Upper lobe of left lung (tissue), 6 donors: ENCODE measurements at places on chromosomes 1 and 21. TPM values are rescaled to one million over a fixed set of nuclear protein-coding genes. Genes with fewer than 3 reads are reported as not detected.

DNA sequence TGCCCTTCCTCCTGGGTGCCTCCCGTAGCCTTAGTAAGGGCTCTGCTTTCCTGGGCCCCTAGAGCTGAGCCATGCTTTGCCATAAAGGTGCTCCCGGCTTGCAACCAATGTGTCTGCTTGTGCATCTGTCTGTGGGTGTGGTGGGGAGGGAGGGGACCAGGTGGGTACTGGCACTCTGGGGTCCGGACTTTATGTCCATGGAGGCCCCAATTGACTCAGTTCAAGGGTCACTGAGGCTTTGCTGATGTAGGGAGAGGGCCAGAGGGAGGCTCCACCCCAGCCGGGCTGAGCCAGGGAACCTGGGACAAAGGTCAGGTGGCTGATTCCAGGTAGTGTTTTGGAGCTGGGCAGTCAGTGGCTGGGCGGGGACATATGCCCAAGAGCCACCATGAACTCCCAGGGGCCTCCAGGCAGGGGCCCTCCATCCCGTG lies 15.0 kb downstream of the TNFRSF25 start:
- no peak for DNase-seq

DNA sequence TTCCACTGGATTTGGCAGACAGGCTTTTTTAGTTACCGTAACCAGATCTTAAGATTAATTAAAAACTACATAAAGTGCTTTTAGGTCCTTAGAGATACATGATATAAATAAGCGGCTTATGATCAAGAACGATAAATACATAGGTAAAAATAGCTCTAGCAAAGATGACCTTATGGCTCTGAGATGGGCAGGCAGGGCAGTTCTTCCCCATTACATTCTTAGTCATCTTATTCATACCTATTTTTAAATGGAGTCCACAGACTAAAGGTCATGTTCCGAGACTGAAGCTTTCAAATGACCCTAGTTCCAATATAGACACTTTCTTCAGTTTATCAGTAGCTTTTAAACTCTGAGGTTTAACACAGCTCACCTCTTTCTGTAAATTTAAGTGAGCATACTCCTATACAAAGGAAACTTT lies 4.3 kb downstream of the MCL1 start:
- DNase-seq = no peak

DNA sequence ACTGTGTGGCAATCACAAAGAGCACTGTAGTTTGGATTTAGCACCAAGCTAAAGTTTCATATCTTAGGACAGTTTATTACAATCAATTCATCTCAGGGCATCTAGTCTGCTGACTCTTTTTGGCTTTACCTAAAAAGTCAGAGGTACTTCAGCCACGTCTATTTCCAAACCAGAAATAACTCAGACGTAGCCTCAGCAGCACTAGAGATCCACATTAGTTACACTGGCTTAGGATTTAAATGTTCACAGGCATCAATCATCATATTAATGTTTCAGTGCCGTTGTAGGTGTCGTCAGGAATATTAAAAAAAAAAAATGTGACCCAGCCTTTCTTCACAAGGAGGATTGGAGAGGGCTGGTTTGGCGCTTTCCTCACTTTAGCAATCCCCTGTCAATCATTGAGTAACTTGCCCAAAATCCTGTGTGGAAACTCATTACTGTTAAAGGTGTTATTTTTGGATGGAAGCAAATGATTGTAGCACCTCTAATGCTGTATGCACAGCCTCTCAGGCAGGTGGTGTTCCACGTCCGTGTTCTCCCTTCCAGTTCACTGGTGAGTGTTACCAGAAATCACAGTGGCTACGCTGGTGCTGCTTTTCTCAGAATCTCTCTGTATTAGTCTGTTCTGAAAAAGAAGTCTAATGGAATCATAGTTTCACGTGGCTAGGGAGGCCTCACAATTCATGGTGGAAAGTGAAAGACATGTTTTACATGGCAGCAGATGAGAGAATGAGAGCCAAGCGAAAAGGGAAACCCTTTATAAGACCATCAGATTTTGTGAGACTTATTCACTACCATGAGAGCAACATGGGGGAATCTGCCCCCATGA lies 45.4 kb downstream of the NEK7 start:
- no peak for DNase-seq

GRCh38 chr1:48006264-48006663 lies 9.1 kb upstream of the TRABD2B start:
- DNase-seq = no peak

DNA sequence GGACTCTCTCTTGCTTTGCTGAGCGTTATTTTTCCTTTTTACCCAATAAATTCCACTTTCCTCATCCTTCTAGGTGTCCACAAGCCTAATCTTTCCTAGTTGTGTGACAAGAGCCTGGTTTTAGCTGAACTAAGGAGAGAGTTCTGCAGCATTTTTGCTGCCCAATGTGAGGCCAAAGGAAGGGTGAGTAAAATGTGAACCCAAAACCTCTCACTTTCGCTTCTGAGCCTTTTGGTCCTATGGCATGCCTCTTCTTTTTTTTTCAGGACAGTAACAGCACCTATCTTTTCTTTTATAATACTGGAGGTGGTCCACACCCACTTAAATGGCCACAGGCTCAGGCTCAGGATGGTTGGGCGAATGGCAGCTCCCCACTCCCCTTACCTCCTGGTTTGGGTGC lies 111.1 kb downstream of the COP1 start:
- no peak for DNase-seq

DNA sequence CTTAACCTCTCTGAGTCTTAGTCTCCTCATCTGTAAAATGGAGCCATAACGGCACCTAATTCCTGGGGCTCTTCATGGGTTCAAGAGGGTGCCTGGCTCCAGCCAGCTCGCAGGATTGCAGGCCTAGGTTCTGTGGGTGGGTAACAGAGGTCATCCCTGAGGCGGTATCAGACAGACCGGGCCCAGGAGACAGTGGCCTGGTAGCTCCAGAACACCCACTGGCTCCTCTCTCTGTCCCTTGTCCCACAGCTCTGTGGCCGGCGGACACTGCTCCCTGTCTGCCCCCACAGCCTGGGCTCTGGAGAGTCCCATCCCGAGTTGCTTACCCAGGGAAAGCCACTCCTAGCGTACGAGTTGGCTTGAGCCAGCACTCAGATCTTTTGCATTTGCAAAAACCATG lies 150.3 kb downstream of the PEX14 start:
- DNase-seq = peak; percentile 20

DNA sequence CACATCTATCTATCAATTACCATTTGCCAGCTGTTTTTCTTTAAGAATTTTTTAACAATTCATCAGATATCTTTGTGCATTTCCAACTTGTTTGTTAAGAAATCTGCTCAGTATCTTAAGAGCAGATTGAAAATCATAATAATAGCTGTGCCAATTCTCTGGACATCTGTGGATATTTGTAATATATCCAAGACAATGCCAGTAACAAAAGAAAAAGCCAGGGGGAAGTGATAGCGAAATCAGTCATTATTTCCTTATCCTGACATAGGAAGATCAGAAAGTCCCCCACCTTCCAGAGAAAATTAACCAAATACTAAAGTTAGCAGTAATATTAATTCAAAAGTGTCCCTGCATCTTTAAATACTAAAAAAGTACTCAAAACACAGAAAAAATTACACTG lies 217.1 kb downstream of the RERE start:
- no peak for DNase-seq

- no peak for DNase-seq
Observed at GRCh38 chr1:95040032-95040525, 32.7 kb downstream of the ALG14 start.

DNA sequence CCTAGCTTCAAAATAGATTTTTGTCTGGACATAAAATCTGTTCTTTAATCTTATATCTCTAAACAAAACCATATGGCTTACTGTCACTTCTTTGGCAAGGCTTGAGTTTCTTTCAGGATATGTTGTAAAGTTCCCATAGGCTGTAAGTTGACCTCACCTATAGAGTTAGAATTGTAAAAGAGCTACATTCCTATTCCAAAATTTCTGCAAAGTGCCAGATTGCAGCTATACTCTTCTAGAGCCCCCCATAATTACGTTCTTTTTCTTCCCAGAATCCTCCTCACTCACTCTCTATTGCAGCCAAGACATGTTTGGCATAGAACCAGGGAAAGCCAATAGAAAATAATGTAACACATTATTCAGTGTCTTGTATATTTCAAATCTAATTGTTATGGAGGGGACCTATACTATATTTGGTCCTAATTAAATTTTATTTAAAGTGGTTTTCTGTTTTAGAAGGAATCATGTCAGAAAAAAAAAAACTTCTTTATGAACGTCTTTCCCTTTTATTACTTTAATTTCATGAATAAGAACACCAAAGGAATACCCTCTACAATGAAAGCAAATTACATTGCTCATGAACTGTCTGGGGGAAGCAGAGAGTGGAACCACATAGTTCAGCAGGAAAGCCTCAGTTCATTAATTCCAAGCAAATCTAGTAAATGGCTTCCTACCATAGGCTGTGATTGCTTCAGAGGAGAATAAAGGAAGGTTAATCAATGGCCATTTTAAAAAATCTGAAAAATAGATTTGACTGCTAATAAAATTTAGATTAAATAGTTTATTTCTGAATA lies 22.3 kb downstream of the CTTNBP2NL start:
- no peak for DNase-seq

- DNase-seq = no peak
Observed at GRCh38 chr1:167276969-167277368, 56.3 kb downstream of the POU2F1 start.

GRCh38 chr1:230787471-230787870 lies 40.3 kb downstream of the CAPN9 start:
- no peak for DNase-seq

DNA sequence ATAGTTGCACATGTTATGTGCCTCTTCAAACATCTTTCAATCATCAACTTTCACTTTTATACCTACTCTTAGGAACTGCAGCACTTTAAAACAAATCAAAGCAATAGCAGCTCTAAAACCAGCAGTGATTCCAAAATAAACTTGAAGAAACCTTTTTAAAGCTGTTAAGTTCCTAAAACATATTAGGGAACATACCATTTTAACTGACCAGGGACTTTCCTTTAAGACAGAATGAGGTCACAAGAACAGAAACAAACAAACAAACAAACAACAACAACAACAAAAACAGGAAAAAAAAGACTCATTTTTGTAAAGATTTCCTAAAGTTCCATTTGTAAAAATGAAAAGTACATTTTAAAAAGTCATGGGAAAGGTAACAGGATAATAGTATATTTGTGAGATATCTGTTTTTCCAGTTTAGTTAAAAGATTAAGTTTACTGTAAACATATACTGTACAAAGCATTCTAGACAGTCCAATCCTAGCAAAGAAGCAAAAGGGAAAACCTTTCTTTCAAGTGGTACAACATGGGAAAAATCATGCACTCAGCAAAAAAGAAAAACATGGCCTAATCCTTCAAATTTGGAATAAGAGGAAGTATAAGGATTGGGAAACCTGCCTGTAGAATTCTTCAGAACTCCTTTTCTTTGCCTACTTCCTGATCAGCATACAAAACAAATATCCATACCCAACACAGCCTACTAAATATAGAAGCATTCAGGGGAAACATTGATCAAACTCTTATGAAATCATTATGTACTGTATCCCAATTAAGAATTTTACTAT lies 45.5 kb downstream of the EPS15 start:
- no peak for DNase-seq

- DNase-seq = no peak
Observed at GRCh38 chr1:66300972-66301451, 232.9 kb upstream of the SGIP1 start.

DNA sequence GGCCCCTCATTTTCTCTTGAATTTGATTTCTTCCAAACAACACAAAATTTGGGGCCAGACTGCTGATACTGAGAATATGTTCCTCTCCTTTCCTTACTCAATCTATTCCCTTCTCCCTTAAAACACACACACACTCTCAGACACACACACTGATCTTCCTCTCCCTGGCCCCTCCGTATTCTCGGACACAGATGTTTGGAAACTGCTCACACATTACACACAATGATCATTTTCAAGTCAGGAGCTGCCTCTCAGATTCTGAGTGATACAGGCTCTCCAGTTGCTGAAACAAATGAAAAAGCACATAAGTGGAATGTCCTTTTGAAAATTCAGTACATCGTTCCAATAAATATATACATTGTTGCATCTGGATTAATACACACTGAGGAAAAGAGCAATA lies 161.3 kb downstream of the CLEC20A start:
- no peak for DNase-seq

GRCh38 chr1:182718311-182718710 lies 33.9 kb upstream of the RGS8 start:
- DNase-seq = no peak

DNA sequence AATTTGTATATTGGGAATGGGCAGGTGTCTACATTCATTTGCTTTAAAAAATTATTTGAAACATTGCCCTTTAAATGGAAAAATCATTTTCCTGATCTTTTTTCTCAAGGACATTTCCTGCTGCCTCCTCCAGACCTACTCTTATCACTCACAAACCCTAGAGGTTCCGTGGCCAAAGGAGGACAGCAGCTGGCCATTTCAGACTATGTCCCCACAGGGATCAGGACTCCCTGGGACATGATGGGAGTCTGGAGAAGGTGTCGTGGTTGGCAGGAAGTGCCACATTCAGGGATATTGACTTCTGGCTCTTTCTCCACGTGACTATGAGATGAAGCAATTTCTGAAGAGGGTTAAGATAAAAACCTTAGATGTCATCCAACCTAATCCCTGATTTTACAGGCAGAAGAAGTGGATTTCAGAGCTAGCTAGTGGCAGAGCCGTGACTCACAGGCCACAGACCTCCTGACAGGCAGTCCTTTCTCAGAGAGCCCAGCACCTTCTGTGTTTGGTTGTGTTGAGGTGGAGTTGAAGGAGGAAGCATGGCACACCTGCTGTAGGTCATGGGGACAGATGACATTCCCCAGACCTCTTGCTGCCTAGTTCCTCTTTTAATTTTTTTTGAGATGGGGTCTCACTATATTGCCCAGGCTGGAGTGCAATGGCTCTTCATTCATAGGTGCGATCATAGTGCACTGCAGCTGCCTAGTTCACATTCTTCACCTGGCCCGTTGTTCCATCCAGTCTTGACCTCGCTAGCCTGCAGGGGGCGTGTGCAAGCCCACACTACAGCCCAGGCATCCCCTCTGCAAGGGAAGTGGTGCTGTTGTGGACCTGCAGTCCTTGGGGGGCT lies 25.5 kb upstream of the IL10 start:
- no peak for DNase-seq

The MRPL9 gene
- total RNA-seq = 51.7 TPM

The UBE2G2 gene
- total RNA-seq = 74.9 TPM

The DMBX1 gene
- not detected for total RNA-seq

The GBP4 gene
- 27.4 TPM for total RNA-seq

The WNT2B gene
- total RNA-seq = 4.5 TPM

The BRINP2 gene
- total RNA-seq = not detected
